CD8-positive, alpha-beta T cell (primary cell): ENCODE measurements at places on chromosomes 7 and 10. TPM values are rescaled to one million over a fixed set of nuclear protein-coding genes. Genes with fewer than 3 reads are reported as not detected.

DNA sequence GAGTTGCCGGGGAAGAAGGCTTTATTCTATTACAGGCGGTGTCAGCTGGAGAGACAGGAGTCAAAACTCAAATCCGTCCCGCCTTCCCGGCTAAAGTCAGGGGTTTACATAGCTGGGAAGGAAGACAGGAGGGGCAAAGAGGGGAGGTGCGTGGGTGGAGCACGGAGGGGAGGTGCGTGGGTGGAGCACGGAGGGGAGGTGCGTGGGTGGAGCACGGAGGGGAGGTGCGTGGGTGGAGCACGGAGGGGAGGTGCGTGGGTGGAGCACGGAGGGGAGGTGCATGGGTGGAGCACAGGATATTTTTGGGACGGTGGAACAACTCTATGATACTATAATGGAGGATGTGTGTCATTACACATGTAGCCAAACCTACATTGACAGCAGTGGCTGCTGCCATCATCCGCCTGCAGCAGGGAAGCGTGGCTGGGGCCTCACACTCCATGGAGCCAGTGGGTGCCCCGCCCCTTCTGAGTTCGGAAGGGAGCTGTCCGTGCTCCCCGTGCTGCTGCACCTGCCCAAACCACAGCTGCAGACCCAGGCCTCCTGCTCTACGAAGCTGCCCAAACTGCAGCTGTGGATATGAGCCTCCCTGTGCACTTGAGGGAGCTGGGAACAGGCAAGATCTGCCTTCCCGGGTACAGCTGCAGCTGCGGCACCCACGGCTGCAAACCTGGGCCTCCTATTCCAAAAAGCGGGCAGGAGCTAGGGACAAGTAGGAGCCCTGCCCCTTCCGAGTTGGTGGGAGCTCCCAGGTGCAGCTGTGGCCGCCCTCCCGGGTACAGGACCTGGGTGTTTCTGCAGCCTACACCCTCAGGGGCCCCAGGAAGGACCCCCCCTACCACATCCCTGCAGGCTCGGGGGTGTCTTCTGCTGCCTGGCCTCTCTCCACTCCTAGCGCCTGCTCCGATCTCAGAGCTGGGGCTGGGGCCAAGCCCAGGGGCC, 119.4 kb downstream of the DYNC2I1 start:
- DNase-seq: no peak

Gene NME8
- total RNA-seq: not detected

- no peak for DNase-seq
Measured at GRCh38 chr10:75672842-75673241, 241.4 kb downstream of the LRMDA start.

DNA sequence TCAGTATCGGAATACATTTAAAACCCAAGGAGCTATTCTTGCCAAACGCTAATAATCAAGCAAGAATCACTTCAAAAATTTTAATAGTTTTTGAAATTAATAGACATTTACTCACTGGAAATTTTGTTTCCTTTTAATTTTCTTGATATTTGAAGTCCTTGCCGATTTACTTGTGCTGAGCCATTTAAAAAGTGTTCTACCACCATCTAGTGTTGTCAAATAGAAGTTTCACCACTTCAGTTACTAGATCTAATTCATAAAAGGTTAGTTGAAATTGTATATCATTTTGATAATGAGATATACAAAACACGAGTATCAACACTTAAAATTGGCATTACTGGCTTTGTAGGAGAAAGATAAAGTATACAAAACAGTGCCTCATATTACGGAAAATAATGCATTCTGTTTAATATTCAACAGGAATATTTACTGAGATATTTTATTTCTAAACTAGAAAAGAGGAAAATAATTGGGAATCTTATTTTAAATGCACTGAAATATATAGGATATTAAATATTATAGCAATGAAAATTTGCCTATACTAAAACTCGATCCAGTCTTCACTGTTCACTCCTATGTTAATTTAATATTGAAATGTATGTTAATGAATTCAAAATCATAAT, 664.8 kb upstream of the SEMA3D start:
- DNase-seq: no peak

DNA sequence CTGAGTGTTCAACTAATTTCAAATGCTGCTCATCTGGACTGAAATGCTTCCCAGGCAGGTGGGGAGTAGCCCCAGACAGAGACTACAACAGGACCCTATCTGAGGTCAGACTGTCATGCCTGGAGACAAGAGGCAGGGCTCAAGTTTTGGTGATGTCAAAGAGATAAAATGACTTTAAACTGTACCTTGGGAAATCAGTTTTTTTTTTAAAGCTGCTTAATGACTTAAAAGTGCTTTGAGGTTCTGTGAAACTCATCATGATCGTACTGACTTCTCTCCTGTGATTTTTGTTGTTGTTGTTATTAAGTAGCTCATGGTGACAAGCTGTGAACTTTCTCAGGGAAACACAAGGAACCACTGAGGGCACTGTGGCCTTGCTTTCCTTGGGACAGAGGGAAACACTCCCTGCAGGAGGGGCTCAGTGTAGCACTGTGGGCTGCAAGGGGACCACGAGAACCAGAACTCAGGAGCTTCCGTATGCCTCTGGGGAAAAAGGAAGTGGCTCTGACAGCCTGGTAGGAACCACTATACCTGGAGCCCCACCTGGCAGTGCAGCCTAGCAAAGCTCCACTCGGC, 9.5 kb downstream of the HIPK2 start:
- DNase-seq: no peak

DNA sequence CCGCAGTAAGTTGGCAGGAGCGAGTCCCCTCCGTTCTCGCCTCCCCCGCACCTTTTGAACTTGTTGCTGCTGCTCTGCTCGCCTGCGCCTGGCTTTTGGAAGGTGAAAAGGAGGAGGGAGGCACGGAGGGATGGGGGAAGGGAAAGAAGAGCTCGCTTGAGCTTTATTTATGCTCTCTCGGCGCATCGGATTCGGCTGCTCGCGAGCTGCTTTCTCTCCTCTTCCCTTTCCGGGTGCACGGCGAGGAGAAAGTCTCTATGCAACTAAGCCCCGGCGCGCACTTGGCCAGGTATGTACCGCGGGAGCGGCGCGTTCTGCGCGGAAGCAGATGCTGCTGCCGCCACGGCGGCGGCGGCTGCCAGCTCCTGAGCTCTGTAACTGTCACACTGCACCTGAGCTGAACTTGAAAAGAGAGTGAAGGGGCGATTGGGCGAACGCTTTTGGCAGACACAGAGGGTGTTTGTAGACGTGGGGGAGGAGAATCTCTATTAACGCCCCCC, 551 bp downstream of the KCND2 start:
- no peak for DNase-seq

DNA sequence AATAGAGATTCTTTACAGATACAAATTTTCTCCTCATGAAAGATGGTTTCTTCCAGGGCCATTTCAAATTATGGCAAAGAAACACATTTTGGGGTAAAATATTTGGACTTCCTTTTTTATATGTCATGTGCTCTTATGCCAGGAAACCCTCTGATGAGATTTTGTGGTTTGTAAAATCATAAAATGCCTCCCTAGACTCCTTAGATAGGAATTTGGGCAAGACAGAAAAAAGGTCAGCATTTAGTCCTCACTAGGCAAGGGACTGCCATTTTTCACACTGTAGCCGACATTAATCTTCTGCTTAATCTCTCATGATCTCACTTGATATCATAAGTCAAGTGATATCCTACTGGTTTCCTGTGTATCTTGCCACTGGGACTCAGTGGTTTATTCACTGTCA, 286.4 kb downstream of the ARHGAP12 start:
- no peak for DNase-seq

DNA sequence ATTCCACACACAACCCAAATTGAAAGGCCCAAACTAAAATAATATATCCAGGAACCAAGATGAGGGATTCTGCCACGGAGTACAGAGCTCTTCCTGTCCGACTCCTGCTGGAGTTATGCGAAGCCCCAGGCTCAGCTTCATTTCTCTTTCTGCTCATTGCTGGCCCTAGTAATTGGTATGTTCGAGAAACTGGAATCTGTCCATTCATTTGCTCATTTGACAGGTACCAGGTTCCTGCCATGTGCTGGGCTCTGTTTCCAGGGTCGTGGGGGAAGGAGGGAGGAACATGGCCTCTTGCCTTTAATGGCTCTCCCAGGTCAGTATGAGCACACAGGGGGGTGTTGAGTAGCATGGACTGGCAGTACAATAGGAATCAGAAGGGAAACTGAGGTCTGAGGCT, 179.2 kb upstream of the SHH start:
- DNase-seq: no peak

GRCh38 chr7:92622685-92623084, 32.5 kb upstream of the FAM133B start:
- DNase-seq: no peak
